Tongue (tissue), 3 donors: ENCODE measurements at places on chromosomes 12 and 14. TPM values are rescaled to one million over a fixed set of nuclear protein-coding genes. Genes with fewer than 3 reads are reported as not detected.

The CHGA gene
- total RNA-seq, result 0.72 TPM

The SYNE3 gene
- 15.2 TPM for total RNA-seq

The GPR84 gene
- not detected for total RNA-seq

The LRRC43 gene
- 0.51 TPM for total RNA-seq

The HOXC6 gene
- not detected for total RNA-seq

The FOXG1 gene
- 0.10 TPM for total RNA-seq

The RHOJ gene
- total RNA-seq, result 27.2 TPM

The WSCD2 gene
- total RNA-seq, result 5.5 TPM

The SMOC1 gene
- total RNA-seq, result 4.0 TPM
